Activated naive CD8-positive, alpha-beta T cell treated with anti-CD3 and anti-CD28 coated beads, Interleukin-2, amount 10 ng/mL, durations not matched to agents 7 days and 5 days (primary cell): ENCODE measurements at places on chromosomes 7 and 10. TPM values are rescaled to one million over a fixed set of nuclear protein-coding genes. Genes with fewer than 3 reads are reported as not detected.

DNA sequence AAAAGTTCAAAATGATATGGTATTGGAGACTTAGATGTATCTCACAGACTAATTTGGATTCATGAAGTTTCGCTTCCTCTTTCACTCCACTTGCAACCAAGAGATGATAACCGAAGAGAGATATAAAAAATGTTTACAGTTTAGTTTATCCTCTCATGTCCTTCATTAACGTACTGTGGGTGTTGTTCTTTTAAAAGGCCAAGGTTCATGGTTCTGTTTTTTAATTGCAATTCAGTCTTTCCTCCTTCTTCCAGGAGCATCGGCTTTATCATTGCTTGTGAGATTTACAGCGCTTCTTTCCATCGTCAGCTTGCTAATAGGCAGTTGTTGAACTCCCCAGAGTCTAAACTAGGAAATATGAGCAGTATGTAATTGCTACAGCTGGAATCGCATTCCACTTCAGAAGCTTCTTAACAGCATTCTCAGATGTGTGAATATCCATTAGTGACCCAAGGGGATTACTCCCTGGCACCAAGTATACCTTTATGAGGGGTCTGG lies 75.9 kb upstream of the HGF start:
- DNase-seq: no peak

GRCh38 chr10:68938117-68938516 lies 17.9 kb upstream of the DDX21 start:
- no peak for DNase-seq

GRCh38 chr7:25149836-25150235 lies 24.8 kb upstream of the CYCS start:
- no peak for DNase-seq

C7orf57 gene
- total RNA-seq: 0.40 TPM

GFRA1 gene
- not detected for total RNA-seq
